Stimulated activated CD4-positive, alpha-beta T cell treated with anti-CD3 and anti-CD28 coated beads, Interleukin-4, amount 100 ng/mL, for 1 hour (primary cell): ENCODE measurements at places on chromosomes 4 and X.
A peak's percentile ranks its signal among the peaks of the same experiment; 100 is the strongest.

DNA sequence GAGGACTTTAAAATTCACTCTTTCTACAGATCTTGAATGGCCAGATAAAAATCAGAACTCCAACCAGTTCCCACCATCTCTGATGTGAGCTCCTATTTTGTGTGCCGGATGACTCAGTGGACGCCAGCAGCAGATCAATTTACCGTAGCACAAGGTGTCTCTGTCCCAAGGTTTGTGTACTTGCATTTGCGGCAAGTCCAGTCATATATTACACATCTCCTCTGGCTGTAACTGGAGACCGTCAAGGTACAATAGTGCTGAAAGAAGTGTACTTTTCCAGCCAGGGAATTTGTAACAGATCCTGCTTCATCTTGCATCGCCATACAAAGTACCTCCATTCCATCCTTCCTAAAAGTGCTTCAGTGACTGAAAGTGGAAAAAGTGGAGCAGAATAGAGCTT lies 108.2 kb upstream of the SORBS2 start:
- DNase-seq = no peak

- peak; percentile 81 for DNase-seq
Measured at GRCh38 chrX:72018277-72019112, 107.8 kb downstream of the NHSL2 start.

GRCh38 chr4:79512363-79512762 lies 104.3 kb upstream of the GK2 start:
- no peak for DNase-seq

DNA sequence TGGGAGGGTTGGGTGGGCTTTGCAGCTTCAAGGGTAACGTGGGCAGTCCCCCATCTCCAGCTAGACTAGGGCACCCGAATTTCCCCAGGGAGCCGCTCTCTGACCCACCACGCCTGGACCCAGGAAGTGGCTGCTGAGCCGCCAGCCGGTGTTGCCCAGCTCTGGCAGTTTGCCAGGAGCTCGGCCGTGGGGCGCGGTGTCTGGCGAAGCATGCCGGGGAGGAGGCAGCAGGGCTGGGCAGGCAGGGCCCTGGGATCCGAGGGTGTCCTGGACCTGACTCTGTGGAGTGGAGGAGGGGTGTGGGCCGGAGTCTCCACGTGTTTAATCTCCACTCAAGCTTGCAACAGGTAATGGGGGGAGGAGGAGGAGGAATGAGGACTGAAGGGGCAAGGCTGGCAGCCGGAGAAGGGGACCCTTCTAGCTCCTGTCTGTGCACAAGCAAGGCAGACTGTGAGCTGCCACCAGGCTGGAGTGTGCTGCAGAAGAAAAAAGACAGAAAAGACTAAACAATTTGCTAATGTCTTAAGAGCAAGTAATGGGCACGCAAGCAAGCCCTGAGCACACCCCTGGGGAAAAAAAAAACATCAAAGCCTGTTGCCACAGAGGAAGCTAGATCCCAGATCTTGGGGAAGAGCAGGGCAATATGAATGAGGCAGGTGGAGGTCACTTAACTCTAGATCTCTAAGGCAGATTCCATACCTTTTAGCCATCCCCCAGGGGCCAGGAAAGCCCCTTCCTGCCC lies 2.4 kb downstream of the LONRF3 start:
- peak; percentile 24 for DNase-seq
